Stimulated activated CD4-positive, alpha-beta T cell treated with anti-CD3 and anti-CD28 coated beads, Interleukin-12 subunit alpha, Interleukin-12 subunit beta, amount 100 ng/mL, for 4 hours (primary cell): ENCODE measurements at places on chromosomes 7 and 10.

- DNase-seq, result no peak
Measured at GRCh38 chr10:79260811-79261740, 86.2 kb upstream of the PPIF start.

DNA sequence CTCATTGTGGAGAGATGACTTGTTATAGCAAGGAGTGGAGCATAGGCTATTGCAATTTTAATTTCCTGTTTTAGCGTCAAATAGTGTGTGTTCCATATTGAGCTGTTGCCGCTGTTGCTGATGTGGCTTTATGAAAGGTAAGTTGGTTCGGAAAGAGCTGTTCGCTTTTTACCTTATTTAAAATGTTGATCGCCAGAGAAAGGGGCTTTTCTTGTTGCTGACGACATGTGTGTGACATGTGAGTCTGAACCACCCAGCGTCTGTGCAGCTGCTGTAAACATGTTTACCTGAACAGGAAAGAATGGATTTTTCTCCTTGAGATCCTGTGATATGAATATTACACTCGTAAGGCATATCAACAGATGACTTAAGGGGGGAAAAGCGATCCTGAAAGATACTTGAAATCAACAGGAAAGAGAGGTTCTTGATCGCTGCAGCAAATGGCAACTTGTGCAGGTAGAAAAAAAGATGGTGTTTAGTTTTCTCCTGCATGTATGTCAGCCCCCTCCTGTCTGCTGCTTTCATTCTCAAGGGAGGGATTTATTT, 2.5 kb downstream of the ZEB1 start:
- DNase-seq, result no peak

- no peak for DNase-seq
Measured at GRCh38 chr7:140752533-140752932, 56.0 kb downstream of the NDUFB2 start.

- no peak for DNase-seq
Measured at GRCh38 chr10:100877461-100877850, 35.3 kb upstream of the SLF2 start.

DNA sequence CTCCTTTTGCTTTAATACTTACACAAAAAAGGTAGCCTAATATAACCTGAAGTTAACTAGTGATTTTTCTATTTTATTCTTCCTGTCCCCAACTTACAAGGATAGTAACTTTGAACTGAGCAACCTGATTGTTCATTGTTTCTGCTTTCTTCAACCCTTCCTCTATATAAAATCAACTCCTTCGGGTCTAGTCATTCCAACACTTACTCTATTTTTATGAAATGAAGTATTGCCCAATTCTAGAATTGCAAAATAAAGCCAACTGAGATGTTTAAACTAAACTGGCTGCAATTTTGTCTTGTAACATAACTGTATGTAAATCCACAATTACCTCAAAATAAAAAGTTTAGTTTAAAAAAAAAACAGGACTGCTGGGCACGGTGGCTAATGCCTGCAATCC, 20.3 kb upstream of the DNA2 start:
- no peak for DNase-seq

DNA sequence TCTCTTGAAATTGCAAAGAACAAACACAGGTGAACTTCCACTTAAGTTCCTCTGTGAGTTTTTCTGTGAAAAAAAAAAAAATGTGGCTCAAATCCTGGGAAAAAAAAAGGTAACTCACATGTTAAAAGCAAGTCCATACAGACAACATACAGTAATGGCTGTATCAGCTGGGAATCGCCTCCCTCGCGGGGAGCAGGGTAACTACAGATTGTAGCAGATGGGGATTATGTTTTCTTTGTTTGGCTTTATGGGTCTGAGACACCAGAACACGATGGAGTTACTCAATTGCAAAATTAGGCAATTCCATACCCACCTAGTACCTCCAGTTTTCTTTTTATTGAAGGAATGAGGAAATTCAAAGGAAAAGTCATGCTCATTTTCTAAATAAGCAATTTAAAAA, 42.3 kb downstream of the FEZF1 start:
- DNase-seq, result no peak

DNA sequence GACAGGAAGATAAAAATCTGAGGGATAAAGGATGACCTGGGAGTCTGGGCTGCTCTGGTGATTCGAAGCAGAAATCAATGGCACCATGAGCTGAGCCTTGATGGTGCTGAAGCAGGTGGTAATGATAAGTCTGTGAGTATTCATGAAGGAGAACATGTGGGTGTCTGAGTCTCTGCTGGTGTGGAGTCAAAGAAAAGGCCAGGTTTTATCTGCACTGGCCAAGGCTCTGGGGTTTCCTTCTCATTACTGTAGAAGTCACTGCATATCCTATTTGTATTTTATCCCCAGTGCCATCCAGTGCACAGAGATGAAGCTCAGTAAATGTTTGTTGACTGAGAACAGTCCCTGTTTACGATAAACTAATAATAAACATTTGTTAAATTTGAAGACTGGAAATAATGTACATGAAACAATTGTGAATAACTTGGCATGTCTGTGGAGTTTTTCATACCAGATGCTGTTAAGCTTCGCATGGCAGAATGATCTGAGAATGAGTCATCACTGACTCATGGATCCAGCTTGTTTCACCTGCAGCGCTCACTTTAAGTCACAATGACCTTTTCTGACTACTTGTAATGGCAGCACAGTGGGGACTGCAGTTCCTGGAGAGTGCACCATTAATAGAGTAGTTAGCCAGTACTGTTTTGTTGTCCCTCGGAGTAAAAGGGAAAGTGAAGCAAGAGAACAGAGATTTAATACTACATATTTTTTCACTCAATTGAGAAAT, 538.5 kb downstream of the HTR7 start:
- DNase-seq, result no peak

DNA sequence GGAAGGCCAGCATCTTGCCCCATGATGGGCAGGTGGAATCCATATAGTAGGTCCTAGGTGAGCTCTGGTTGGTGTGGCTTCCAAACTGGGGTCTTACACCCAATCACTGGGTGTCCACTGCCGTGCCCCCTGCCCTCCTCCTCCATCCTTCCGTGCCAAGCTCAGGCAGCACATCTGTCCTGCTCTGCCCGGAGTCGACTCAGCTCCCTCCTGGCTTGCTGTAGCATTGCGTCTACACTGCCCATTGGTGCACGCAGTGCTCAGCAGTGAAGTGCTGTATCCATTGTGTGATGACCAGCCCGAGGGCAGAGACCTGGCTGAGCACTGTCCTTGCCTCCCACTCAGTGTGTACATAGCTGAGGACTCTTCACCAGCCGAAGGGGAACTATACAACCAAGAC, 148.4 kb downstream of the ADAM12 start:
- DNase-seq, result no peak

- no peak for DNase-seq
Measured at GRCh38 chr7:21941611-21942141, 4.0 kb downstream of the CDCA7L start.

- no peak for DNase-seq
Measured at GRCh38 chr7:106356-106755, 86.0 kb upstream of the FAM20C start.

GRCh38 chr10:93844979-93845626, 48.7 kb upstream of the SLC35G1 start:
- DNase-seq, result no peak

- DNase-seq, result no peak
Measured at GRCh38 chr7:78437118-78437517, 638.5 kb downstream of the PHTF2 start.

DNA sequence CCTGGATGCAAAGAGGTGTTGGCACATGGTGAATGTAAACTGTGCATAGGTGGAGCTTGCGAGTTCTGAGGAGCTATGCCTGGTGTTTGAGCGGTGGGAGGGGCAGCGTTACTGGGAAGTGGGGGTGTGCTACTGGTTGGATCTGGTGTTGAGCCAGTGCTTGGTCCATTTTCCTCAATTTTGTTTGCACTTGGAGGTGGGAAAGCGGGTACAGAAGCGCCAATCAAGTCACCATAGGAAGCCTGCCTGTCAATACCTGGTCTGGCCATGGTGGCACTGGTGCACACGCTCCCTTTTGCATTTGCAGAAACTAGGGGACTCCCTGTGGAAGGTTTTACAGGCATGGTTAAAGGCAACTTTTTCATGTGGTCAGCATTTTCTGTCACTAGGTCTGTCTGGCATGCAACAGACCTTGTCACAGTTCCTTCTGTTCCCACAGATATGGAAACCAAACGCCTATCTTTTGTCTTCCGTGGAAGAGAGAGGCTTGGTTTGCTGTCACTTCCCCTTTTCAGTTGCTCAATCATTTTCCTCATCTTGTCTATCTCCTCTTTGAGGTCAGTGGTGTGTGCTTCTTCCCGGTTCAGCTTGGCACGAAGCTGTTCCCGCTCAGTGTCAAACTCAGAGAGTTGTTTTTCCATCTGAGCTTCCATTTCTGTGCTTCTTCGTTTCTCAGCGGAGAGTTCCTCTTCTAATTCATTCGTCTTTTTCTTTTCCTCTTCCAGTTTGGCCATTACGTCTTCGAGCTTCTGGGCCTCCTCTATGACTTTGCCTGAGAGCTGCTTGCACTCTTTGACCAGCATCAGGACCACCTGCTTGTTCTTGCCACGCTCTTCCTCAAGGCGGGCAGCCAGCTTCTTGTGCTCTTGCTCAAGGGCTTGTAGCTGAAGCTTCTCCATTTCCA, 81.1 kb downstream of the CTTNBP2 start:
- DNase-seq, result no peak

- no peak for DNase-seq
Measured at GRCh38 chr10:51932530-51932929, 233.1 kb upstream of the CSTF2T start.

- DNase-seq, result no peak
Measured at GRCh38 chr10:108439397-108439796, 1274.9 kb upstream of the SORCS1 start.

- DNase-seq, result no peak
Measured at GRCh38 chr10:77514870-77515269, 122.7 kb downstream of the KCNMA1 start.

- DNase-seq, result no peak
Measured at GRCh38 chr10:122498521-122498920, 37.2 kb downstream of the HTRA1 start.

- no peak for DNase-seq
Measured at GRCh38 chr7:23123007-23123406, 17.4 kb downstream of the KLHL7 start.

- DNase-seq, result no peak
Measured at GRCh38 chr7:99386584-99387238, 12.2 kb downstream of the ARPC1B start.

DNA sequence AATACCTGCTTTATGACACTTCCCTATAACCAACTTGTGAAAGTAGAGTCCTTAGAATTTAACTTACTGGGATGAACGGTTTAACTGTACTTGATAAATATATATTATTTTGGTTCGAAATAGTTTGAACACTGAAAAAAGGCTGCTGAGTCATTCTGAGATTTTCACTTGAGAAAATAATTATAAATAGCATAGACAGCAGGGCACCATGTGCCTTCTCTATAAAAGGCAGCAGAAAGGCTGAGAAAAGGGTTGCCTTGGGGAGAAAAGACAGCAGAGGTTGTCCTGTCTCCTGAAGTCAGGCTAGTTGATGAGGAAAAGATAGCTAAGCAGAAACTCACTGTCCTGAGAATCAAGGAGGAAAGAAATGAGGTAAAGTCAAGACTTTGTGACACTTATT, 92.4 kb downstream of the CTTNBP2 start:
- DNase-seq, result no peak

GRCh38 chr7:1236831-1237701, 4.4 kb downstream of the UNCX start:
- DNase-seq, result no peak
